ENCODE measurements at places on chromosomes 5 and 9. TPM values are rescaled to one million over a fixed set of nuclear protein-coding genes. Genes with fewer than 3 reads are reported as not detected.
A peak's percentile ranks its signal among the peaks of the same experiment; 100 is the strongest.

DNA sequence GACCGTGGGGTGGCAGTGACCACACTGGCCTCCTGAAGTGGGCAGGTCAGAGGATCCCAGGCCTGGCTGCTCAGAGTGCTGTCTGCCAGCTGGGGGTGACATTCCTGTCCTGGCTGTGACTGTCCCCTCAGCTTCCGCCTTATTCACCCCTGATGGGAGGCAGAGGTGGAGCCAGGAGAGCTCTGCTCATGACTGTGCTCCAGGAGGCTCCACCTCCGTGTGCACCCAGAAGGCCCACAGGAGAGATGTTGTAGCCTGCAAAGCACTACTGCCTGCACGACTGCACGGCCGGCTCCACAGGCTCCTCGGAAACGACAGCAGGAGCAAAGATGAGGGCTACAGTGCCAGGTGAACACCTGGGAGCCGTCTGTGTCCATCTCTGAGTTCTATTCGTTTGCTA, 60.9 kb downstream of the ROPN1L start:
- peaks cover 2% of the 10 kb centered on the region for H3K27me3 ChIP-seq
- DNase-seq: no peak
- no peak overlapping the region for H3K4me3 ChIP-seq
- H3K27ac ChIP-seq: no peak overlapping the region
- no peaks in the 10 kb centered on the region for H3K4me1 ChIP-seq

GRCh38 chr9:127112056-127112455, 10.4 kb downstream of the ANGPTL2 start:
- H3K4me3 ChIP-seq: no peak overlapping the region
- no peaks in the 10 kb centered on the region for H3K27me3 ChIP-seq
- H3K27ac ChIP-seq: no peak overlapping the region
- peaks cover 2% of the 10 kb centered on the region for H3K4me1 ChIP-seq
- DNase-seq: no peak
- H3K36me3 ChIP-seq: no peaks in the 10 kb centered on the region

- no peaks in the 10 kb centered on the region for H3K27me3 ChIP-seq
- H3K27ac ChIP-seq: no peak overlapping the region
- no peak overlapping the region for H3K4me3 ChIP-seq
- no peaks in the 10 kb centered on the region for H3K36me3 ChIP-seq
- H3K4me1 ChIP-seq: peaks cover 22% of the 10 kb centered on the region
Observed at GRCh38 chr5:151703227-151703626, 16.5 kb upstream of the SPARC start.

DNA sequence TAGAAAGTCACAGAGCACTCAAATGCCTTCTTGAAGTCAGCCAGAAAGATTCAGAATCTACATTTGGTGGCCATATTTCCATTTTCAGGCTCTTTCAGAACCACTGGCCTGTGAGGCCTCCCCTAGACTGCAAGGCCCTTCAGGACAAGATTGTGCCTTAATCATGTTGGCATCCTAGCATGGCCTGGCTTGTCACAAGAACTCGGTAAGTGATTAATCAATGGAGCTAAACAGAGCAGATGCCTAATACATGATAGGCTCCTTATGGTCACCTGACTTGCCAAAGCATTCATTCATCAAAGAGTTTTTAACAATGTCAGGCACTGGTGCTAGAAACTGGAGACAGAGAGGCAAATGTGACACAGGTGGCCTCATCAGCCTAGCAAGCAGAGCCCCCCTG, 70.3 kb downstream of the PGM5 start:
- no peak overlapping the region for H3K4me3 ChIP-seq
- no peak for DNase-seq
- H3K36me3 ChIP-seq: no peaks in the 10 kb centered on the region
- no peaks in the 10 kb centered on the region for H3K27me3 ChIP-seq
- H3K4me1 ChIP-seq: no peaks in the 10 kb centered on the region
- no peak overlapping the region for H3K27ac ChIP-seq

DNA sequence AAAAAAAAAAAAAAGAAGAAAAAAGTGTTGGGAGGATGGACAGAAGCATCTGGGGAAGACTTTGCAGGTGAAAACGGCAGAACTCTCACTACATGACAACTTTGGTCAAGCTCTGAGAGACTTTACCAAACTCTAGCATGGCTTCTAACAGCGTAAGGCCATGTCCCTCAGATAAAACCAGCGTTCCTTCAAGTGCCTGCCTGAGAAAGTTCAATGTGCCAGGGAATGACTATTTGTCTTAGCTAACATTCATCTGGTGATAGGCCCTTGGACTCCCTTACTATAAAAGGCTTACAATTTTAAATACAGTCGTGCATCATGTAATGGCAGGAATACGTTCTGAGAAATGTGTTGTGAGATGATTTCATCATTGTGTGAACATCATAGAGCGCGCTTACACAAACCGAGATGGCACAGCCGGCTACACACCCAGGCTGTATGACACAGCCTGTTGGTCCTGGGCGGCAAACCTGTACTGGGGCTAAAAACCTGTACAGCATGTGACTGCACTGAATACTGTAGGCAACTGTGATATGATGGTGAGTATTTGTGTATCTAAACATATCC, 14.9 kb upstream of the ZFP62 start:
- H3K4me1 ChIP-seq: no peaks in the 10 kb centered on the region
- no peak for DNase-seq
- no peak overlapping the region for H3K4me3 ChIP-seq

DNA sequence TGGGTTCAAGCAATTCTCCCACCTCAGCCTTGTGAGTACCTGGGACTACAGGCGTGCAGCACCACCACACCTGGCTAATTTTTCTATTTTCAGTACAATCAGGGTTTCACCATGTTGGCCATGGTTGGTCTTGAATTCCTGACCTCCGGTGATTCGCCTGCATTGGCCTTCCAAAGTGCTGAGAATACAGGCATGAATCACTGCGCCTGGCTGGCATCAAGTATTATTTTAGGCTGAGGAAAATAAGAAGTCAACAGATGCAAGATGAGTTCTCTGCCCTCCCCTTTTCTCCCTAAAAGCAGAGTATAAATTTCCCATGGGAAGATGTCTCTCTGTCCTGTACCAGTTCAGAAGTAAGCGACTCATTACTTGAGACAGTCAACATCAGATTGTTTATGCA, 71.5 kb downstream of the ELAVL2 start:
- no peaks in the 10 kb centered on the region for H3K27me3 ChIP-seq
- H3K4me1 ChIP-seq: no peaks in the 10 kb centered on the region
- H3K27ac ChIP-seq: no peak overlapping the region
- H3K4me3 ChIP-seq: no peak overlapping the region
- H3K36me3 ChIP-seq: no peaks in the 10 kb centered on the region
- DNase-seq: no peak

- H3K4me1 ChIP-seq: peaks cover 8% of the 10 kb centered on the region
- H3K27me3 ChIP-seq: no peaks in the 10 kb centered on the region
- H3K27ac ChIP-seq: no peak overlapping the region
- DNase-seq: peak; percentile 2
Observed at GRCh38 chr5:135890867-135891266, 4.8 kb downstream of the IL9 start.

The IQGAP2 gene
- 1.9 TPM for total RNA-seq

The PLAC8L1 gene
- total RNA-seq: 2.7 TPM

The WDR38 gene
- not detected for total RNA-seq

The FOCAD gene
- 44.4 TPM for total RNA-seq

The C9orf152 gene
- total RNA-seq: 0.07 TPM

The SLC1A3 gene
- total RNA-seq: 20.9 TPM

The PCA3 gene
- total RNA-seq: not detected

The SLC27A6 gene
- 0.39 TPM for total RNA-seq

The DOLK gene
- 22.1 TPM for total RNA-seq
